ENCODE measurements at places on chromosomes 2 and 18.

GRCh38 chr18:3661989-3662388 is 212.0 kb downstream of the TGIF1 start:
- no peak for DNase-seq

DNA sequence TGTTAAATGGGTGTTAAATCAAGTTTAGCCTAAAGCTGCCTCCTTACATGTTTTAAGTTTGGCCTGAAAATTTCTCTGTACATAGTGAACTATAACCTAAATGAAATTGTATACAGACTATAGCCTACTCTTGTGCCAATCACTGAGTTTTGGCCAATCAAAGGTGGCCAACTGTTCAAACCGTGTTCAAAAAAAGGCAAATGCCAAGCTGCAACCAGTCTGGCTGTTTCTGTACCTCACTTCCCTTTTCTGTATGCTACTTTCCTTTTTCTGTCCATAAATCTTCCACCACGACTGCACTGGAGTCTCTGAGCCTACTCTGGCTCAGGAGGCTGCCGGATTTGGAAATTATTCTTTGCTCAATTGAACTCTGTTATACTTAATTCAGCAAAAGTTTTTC is 121.0 kb downstream of the SPOPL start:
- DNase-seq: no peak

GRCh38 chr2:157305723-157306110 is 19.9 kb downstream of the ERMN start:
- DNase-seq: no peak

- DNase-seq: no peak
Observed at GRCh38 chr2:46299365-46300263, 2.4 kb downstream of the EPAS1 start.

DNA sequence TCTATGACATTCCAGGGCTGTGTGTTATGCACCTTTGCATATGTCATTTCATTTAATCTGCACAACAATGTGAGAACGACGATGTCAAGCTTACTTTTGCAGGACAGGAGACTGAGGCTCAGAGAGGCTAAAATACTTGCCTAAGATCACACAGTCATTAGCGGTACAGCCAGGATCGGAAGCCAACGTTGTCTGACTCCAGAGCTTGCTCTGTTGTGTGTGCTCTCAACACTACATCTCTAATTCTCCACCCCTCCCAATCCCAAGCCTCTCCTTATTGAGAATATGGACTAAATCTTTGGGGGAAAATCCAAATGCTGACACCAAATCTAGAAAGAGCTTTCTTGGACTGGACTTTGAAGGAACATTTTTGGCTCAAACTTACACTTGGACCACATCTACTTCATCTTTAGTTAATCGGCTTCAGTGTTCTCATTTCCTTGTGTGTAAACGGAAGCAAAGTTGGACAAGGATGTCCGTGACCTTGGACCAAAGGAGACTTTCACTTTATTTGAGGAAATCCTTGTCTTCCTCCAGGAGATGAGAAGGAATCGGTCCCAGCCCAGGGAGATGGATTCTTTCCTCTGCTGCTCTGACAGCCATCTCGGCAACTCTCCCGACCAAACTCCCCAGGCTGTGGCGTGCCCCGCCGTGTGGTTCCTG is 242.4 kb downstream of the LPIN1 start:
- no peak for DNase-seq

- peak; percentile 79 for DNase-seq
Observed at GRCh38 chr2:240136013-240136670, at the start of gene COPS9. Gene COPS9, minus strand, starts transcription at chr2:240136305. Its CDS starts 21 bp downstream, at chr2:240136284.

DNA sequence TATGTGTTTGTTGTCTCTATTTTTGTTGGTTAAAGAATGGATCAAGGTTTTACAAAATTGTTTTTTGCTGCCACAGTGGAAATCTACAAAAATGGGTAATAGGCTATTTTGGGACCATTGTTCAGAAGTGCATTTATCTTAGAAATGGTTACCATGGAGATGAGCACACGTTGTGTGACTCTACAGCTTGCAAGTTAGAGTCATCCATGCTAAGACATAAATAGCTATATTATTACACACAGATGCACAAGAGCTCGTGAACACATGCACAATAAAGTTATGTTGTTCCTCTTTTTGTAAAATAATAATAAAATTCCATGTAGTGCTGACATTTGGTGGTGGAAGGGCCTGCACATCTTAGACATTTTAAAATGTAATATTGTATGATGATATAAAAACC is 15.5 kb upstream of the DUSP19 start:
- no peak for DNase-seq

- peak; percentile 70 for DNase-seq
Observed at GRCh38 chr2:162029287-162029901, 44.6 kb downstream of the DPP4 start.

DNA sequence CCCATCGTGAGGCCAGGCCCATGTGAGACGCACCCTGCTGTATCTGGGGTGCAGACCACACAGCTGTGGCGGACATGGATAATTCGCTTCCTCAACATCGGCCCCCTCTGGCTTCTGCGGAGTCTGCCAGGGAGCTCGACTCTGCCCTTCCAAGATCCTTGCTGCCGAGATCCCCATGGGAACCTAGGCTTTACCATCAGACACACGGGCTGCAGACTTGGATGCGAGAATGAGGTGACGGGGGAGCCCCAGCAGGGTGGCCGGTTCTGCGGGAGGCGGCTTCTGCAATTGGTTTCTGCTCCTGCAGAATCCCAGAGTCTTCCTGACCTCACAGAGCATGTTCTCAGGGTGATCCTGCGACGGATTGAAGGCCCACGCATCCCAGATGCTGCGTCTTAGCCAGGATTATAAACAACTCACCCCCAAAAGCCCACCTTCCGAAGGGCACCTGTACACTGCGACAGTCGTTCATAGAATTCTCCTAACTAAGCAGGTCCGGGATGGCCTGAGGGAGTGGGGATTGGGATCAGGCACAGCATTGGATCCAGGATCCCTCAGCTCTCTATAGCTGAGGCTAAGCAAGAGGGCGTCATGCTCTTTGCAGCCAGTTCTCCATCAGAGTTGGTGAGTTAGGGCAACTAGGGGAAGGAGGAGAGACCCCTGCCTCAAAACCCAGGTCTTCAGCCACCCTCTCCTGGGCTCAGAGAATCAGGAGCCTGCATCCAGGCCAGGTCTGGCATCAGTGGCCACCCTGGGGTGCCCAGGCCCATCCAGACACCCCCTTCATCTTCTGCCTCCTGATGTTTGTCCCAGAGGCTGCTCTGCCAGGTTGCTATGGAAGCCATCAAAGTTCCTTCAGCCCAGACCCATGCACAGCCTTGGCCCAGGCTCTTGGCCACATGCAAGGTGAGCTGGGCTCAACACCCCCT is 74.7 kb upstream of the SNTG2 start:
- no peak for DNase-seq

GRCh38 chr2:209584915-209585314 is 161.1 kb downstream of the MAP2 start:
- no peak for DNase-seq

GRCh38 chr2:11678306-11678960 is 8.4 kb upstream of the NTSR2 start:
- DNase-seq: no peak

- no peak for DNase-seq
Observed at GRCh38 chr2:8438476-8438875, 243.4 kb upstream of the ID2 start.

DNA sequence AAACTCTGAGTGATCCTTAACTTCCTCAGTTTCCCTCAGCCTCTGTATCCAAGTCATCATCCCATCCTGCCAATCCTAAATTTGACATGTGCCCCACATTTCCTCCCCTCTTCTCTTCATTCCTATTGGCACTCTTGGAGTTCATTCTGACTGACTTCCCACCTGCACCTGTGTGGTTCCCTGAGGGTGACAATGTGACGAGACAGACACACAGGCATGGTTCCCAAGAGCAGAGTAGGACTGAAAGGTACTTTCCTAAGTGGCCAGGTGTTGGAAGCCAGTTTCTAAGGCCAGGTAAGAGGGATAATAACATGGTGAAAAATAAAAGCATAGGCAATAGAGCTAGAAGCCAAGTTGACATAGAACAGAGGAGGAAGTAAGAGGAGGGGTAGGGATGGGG is 24.2 kb upstream of the REG3G start:
- DNase-seq: no peak

- no peak for DNase-seq
Observed at GRCh38 chr2:196247114-196247975, 76.0 kb upstream of the STK17B start.

GRCh38 chr18:79371561-79372121 is 24.1 kb upstream of the NFATC1 start:
- no peak for DNase-seq

DNA sequence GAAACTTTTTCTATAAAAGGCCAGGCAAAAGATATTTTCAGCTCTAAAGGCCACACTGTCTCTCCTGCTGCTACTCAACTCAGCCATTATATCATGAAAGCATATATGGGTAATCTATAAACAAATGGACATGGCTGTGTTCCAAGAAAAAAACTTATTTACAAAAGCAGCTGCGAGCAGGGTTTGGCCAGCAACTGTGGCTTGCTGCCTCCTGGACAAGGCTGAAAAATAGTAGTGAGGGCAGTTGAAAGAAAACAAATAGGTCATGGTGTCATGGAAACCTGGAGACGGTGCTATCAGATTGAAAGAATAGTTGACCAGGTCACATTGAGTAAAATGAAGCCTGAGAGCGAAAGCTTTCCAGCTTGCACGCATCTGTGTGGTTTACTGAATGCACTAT is 89.2 kb upstream of the LRATD1 start:
- no peak for DNase-seq

DNA sequence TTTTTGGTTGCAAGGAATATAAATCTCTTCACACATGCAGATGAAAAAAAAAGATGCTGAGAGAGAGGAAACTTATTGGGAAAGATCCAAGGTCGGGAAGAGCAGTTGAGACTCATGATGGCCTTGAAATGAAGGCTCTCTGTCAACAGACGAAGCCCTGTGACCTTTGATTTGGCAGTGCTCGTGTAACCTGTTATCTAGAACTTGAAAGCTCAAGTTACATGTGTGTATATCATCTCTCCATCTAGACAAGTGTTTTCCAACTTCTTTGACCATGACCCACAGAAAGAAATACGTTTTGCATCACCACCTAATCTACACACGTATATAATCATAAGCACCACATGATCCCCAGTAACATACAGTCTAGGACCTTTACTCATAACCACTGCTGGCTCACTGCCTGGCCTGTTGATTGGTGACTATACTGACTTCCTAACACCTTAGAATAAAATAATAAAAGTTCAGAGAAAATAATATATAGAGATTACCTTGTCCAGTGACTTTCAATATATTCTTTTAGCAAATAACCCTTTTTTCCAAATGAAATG is 319.0 kb upstream of the PKDCC start:
- no peak for DNase-seq

GRCh38 chr2:200399046-200399445 is 92.6 kb downstream of the SPATS2L start:
- peak; percentile 75 for DNase-seq

GRCh38 chr2:166184789-166185188 is 57.0 kb upstream of the SCN1A start:
- DNase-seq: no peak

- DNase-seq: peak; percentile 72
Observed at GRCh38 chr2:64839844-64840243, 149.4 kb upstream of the SLC1A4 start.

- no peak for DNase-seq
Observed at GRCh38 chr2:227464851-227465250, 7.1 kb upstream of the AGFG1 start.

GRCh38 chr18:55778788-55779690 is 191.0 kb upstream of the TCF4 start:
- DNase-seq: no peak

- no peak for DNase-seq
Observed at GRCh38 chr2:154449951-154450658, 248.4 kb upstream of the KCNJ3 start.

DNA sequence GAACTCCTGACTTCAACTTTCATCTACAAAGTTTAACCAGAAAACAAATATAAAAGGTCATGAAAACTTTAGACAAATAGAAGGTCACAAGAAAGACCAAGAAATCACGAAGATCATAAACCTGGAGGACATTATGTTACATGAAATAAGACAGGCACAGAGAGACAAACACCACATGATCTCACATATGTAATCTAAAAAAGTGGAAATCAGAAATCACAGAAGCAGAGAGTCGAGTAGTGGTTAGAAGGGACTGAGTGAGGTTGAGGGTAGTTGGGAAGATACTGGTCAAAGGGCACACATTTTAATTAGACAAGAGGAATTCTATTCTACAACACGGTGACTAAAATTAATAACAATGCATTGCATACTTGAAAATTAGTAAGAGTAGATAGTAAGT is 1.4 kb downstream of the GCFC2 start:
- no peak for DNase-seq

DNA sequence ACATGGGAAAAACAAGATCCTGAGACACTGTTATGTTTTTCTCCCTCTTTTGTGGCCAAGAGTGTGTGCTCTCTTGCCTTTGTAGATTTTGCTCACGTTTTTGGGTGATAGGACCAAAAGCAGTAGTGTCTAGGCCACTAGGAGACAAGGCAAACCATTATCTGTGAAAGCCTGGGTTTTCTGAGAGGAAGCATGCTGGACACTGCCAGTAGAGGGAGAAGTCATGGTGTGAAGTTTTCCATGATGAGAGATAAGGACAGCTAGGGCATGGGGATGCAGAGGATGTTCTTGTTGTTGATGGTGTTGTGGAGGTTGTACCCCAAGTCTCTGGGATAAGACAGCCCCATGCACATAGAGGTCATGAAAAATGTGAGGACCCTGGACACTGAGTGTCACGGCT is 285.3 kb downstream of the SOX11 start:
- DNase-seq: no peak

DNA sequence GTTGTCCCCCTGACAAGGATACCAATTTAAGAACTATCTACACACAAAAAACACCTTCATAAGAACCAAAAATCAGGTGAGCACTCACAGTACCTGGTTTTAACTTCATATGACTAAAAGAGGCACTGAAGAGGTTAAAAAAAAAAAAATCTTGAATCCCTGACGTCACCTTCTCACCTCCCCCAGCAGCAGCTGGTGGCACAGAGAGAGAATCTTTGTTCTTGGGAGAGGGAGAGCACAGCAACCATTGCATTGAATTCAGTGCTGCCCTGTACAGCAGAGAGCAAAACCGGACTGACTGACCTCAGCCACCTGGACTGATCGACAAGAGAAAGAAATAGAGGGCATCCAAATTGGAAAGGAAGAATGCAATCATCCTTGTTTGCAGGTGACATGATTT is 566.0 kb downstream of the TMX3 start:
- DNase-seq: no peak

DNA sequence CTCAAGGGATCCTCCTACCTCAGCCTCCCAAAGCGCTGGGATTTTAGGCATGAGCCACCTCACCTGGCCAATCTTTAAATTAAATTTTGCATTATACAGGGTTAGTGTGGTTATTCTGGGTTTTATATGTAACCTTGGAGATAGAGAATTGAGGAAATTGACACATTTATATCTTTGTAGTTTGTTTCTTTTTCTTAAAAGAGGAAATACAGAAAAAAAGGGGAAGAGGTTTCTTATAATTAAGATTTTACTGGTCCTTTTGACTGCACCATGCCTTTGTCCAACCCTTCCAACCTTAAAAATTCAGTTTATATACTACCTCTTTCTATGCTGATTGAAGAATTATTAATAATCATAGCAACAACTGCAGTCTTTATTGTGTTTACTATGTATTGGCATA is 210.1 kb upstream of the STON1 start:
- no peak for DNase-seq

Measured in kidney glomerular epithelial cell (primary cell).